ENCODE measurements at places on chromosomes 3 and 15.

GRCh38 chr15:40274350-40275274 is 8.3 kb downstream of the ANKRD63 start:
- peak; percentile 79 for DNase-seq

GRCh38 chr15:70853973-70854665 is at the start of gene LARP6:
TSS of gene LARP6 (minus strand) at chr15:70854157. CDS start at chr15:70854088, 69 bp downstream.
- DNase-seq = peak; percentile 77

GRCh38 chr3:123493912-123494311 is 45.0 kb upstream of the ADCY5 start:
- no peak for DNase-seq

DNA sequence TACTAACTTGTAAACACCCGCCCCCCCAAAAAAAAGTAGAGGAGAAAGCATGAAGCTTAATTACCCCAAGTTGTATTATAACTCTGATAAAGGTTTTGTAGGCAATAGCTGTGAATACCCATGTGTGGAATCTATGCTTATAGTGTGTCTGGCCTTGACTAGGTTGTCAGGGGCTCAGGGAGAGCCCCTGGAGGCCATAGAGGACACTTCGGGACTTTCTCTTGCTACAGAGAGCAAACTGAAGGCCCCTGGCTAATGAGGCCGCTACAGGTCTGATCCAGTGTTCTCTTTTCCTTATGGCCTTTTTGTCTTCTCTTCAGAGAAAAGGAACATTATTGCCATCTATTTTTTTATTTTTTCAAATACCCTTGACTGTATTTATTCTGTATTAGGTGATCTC is 19.1 kb upstream of the SCAANT1 start:
- no peak for DNase-seq

- peak; percentile 93 for DNase-seq
Measured at GRCh38 chr3:197216169-197216860, 82.1 kb downstream of the DLG1 start.

Measured in fibroblast of skin of scalp (primary cell).